Lung (tissue), 17 donors: ENCODE measurements at places on chromosomes 3 and 15. TPM values are rescaled to one million over a fixed set of nuclear protein-coding genes. Genes with fewer than 3 reads are reported as not detected.

Gene IGDCC3
- not detected for polyA plus RNA-seq

Gene GOLGA6B
- polyA plus RNA-seq = not detected

Gene NR2C2
- 10.4 TPM for polyA plus RNA-seq

Gene SEMA7A
- 4.2 TPM for polyA plus RNA-seq

Gene CYP8B1
- not detected for polyA plus RNA-seq

Gene COL8A1
- polyA plus RNA-seq = 63.6 TPM

Gene PRICKLE2
- 4.0 TPM for polyA plus RNA-seq

Gene BCHE
- polyA plus RNA-seq = 1.7 TPM

Gene MUSTN1
- 39.0 TPM for polyA plus RNA-seq

Gene HYAL1
- 27.8 TPM for polyA plus RNA-seq

Gene ZPLD1
- polyA plus RNA-seq = 0.05 TPM

Gene RABL3
- 4.3 TPM for polyA plus RNA-seq

Gene SNTN
- 20.1 TPM for polyA plus RNA-seq

Gene RASGRP1
- polyA plus RNA-seq = 0.81 TPM

Gene RPN1
- 318 TPM for polyA plus RNA-seq
